NCI-H1417 treated with DMSO at 0.1 percent for 48 hours (cell line): ENCODE measurements at places on chromosomes 5 and 9.

GRCh38 chr9:76868897-76869296, 37.0 kb downstream of the PRUNE2 start:
- peak; percentile 21 for DNase-seq

DNA sequence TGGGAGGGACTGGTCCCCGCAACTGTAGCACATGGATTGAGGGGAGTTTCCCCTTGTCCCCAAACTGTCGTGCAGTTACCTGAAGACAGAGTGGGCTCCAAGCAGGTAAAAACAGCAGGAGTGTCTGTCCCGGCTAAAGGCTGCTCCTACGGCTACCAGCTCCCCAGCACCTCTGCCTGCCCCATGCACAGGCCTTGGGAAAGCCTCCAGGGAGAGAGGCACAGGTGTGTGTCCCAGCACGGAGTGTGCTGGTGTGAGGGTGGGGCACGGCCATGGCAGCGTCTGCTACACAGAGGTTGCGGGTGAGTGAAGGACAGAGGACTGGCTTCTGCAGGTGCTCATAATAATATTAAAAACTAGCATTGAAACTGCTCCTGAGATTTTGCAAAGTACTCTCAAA, 30.4 kb downstream of the STC2 start:
- no peak for DNase-seq

DNA sequence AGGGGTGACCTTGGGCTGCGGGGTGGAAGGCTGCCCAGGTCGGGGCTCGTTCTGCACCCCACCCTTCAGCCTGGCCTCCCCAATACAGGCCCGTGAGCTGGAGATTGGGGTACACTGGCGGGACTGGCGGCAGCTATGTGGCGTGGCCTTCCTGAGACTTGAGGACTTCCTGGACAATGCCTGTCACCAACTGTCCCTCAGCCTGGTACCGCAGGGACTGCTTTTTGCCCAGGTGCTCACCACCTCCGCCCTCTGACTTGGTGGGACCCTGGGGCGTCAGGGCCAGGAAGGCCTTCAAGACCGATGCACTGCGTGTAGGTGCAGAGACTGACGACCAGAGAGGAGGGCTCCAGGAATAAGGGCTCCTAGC, 10.5 kb downstream of the ZDHHC12 start:
- DNase-seq = no peak

DNA sequence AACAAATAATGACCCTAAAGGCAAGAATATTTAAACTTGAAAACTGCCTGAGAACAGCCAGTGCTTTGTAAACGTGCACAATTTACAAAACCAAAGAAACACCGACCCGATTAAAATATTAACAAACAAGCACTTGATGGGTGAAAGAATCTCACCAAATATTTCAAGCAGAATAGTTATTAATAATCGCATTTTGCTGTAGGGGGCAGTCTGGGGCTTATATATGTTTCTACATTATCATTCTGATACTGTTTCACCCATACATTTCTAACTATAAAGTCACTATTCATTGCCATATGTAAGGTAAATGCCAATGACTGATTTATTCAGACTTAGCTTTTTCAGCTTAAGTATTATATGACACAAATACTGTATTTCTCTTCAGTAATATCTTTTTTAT, 37.7 kb downstream of the UBAP2 start:
- no peak for DNase-seq

- no peak for DNase-seq
These were observed 1.4 kb downstream of the FLT4 start for GRCh38 chr5:180647941-180648500.

DNA sequence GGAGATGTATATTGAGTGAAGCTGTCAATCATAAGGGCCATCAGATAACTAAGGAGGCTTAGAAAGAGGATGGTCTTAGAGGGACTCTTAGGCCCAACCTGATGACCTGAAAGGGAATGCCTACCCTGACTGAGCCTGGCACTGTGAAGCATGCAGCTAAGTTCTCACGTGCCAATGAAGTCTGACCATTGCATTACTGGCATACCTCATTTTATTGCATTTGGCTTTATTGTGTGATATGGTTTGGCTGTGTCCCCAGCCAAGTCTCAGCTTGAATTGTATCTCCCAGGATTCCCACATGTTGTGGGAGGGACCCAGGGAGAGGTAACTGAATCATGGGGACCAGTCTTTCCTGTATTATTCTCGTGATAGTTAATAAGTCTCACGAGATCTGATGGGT, 421.6 kb upstream of the SGCD start:
- no peak for DNase-seq

GRCh38 chr5:137310051-137310730, 188.9 kb downstream of the SPOCK1 start:
- DNase-seq = no peak

GRCh38 chr9:14343261-14344031, 29.5 kb upstream of the NFIB start:
- no peak for DNase-seq

GRCh38 chr5:129912601-129913255, 8.5 kb downstream of the CHSY3 start:
- DNase-seq = no peak

GRCh38 chr5:148998174-148998797, 64.6 kb downstream of the SH3TC2 start:
- DNase-seq = no peak

DNA sequence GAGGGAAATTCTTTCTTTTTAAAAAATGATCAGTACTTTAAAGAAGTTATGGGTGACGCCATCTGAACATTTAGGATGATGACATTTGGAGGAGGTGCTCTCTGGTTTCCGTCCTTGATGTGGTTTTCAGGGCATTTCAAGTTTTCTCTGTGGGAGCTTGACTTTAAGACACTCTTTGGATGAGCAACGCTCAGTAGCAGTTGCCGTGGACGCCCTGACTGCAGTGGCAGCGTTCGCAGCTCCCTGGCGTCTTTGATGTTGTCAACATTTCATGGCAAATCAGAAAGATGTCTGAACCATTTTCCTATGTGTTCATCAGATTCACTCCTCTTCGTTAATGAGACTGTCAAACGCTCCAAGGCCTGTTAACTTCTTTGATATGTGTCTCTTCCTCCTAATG, 86.1 kb downstream of the ZNF354C start:
- DNase-seq = no peak

DNA sequence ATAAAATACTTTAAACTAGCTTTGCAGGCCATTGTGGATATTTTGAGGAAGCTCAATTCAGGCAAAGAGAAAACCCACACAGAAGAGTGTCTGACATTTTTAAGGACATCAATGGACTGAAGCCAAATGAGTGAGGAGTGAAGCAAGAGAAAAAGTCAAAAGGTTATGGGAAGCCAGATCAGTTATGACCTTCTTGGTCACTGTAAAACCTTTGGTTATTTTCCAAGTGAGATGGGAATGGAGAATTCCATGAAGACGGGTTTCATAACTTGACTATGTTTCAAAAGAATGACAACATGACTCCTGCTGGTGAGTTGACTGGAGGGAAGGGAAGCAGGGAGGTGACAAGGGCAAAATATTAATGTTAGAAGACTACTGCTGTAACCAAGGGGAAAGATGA, 585.2 kb downstream of the EFNA5 start:
- DNase-seq = no peak

DNA sequence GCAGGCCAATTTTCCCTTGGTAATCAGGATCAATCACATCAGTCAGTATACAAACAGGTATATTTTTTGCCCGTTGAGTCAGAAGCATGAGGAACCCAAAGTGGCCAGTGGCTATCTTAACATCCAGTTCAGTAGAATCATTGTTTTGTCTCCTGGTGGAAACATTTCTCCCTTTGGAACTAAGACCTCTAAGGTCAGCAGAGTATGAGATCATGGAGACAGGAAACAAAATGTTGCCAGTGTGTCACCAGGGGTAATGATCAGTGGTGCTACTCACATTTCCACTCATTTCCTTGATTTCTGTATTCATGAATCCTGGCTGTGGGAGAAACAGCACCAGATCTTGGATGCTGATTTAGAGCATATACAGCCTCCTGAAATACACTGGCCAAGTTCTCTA, 553.0 kb downstream of the CSNK1G3 start:
- DNase-seq = no peak

DNA sequence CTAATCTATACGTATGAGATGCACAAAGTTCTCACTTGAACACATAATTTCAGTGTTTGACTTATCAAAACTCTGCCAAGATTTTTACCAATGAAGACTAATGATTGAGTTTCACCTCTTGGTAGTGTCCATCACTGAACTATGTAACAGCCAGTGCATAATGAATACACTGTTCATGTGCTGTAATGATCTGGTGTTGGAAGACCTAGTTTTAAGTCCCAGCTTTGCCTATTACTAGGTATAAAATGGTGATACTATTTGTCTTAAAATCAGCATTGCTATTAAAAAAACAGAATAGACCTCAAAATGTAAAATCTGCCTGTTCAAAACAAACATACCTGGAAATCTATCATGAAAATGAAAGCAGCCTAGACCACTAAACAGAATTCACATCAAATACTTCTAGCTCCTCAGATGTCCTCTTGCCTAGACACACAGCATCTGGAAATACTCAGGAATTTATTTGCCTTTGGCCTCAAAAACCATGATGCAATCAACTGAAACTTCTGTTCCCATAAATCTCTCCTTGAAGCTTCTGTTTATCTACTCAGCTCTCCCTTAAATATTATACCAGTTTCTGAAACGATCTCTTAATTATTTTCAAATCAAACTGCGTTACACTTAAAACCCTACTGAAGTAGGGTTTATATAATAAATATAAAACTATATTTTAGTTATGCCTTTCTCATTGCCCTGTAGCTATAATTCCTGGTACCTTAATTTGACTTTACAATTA, 38.1 kb downstream of the MRPS27 start:
- no peak for DNase-seq

GRCh38 chr9:38289866-38290245, 102.6 kb upstream of the ALDH1B1 start:
- no peak for DNase-seq

- DNase-seq = no peak
These were observed 199.6 kb downstream of the SMARCA2 start for GRCh38 chr9:2214707-2215106.

- DNase-seq = no peak
These were observed 13.6 kb upstream of the CCDC180 start for GRCh38 chr9:97293818-97294217.

GRCh38 chr5:82104872-82105271, 133.0 kb downstream of the ATG10 start:
- DNase-seq = no peak
